ENCODE measurements at places on chromosomes 3 and 15.

DNA sequence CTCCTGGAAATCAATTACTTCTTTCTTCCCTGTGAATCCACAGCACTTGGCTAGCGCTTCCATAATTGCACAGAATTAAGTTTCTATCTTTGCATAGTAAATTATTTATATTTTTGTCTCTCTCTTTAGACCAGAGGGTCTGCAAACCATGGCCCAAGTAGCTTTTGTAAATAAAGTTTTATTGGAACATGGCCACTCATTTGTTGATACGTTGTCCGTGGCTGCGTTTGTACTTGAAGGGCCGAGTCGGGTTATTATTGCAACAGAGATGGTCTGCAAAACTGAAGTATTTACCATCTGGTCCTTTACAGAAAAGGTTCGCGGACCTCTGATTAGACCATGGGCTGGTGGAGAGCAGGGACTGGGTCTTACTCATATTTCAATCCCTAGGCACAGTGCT, 102.5 kb downstream of the RPLP1 start:
- DNase-seq: no peak

DNA sequence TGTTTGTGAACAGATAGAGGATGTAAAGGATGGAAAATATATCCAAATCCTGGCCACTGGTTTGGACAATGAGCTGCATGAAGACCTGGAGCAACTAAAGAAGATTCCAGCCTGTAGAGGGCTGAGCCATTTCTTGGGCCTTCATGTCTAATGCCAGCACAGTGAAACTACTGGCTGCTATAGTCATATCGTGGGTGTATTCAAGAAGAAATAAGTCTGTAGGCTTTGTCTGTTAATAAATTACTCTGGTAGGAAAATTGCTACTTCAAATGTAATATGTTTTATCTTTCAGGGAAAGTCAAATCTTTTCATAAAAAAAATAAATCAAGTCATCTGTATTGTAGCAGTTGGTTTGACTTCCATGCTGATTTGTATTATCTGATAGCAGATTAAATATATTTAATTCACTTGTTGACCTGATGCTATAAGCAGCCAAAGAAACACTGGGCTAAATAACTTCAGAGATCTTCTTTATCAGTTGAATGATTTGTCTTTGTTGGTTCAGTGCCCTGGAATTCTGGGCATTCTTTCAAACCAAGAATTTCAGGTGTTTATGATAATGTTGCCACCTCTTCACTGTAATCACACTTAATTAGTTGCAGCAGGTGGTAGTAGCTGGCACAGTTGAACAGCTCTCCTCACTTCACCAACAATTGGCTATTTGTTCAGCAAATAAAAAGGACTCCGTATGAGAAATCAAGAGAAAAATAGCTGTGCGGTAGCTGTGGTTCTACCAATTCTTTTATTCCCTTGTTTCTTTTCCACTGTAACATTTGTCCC, 1109.5 kb downstream of the NSUN3 start:
- no peak for DNase-seq

GRCh38 chr15:47384341-47384740, 333.0 kb upstream of the SEMA6D start:
- DNase-seq: no peak

- DNase-seq: no peak
Observed at GRCh38 chr3:20194793-20195460, 8.9 kb upstream of the SGO1 start.

- DNase-seq: no peak
Observed at GRCh38 chr3:71511446-71511845, 72.1 kb downstream of the FOXP1 start.

- DNase-seq: no peak
Observed at GRCh38 chr3:9231006-9231405, 18.4 kb downstream of the SRGAP3 start.

DNA sequence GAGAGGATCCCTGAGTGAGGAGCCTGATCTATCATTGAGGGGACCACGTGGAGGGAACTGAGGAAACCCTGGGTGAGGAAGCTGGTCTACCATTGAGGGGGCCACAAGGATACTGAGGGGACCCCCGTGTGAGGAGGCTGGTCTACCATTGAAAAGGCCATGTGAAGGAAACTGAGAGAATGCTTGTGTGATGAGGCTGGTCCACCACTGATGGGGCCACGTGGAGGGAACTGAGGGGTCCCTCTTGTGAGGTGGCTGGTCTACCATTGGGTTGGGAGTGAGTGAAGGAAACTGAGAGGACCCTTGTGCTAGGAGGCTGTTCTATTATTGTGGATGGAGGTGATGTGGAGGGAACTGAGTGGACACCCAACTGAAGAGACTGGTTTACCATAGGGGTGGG, 161.3 kb downstream of the FBLN2 start:
- DNase-seq: no peak

DNA sequence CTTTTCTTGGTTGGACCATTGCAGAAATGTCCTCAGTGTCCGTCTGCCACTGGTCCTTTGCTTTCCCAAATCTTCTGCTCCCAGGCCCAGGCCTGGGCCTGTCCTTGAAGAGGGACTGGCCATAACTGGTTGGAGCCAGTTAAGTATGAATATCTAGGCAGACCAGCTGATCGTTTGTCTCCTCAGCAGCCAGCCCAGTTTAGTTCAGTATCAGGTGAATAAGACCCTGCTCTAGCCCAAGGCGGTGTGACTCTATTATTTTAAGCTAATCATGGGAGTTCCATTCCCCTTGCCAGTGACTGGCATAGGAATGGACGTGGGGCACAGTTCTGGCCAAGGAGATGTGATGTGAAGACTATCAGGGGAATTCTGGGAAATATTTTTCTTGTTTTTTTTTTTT, 73.9 kb upstream of the RASGRF1 start:
- DNase-seq: no peak

DNA sequence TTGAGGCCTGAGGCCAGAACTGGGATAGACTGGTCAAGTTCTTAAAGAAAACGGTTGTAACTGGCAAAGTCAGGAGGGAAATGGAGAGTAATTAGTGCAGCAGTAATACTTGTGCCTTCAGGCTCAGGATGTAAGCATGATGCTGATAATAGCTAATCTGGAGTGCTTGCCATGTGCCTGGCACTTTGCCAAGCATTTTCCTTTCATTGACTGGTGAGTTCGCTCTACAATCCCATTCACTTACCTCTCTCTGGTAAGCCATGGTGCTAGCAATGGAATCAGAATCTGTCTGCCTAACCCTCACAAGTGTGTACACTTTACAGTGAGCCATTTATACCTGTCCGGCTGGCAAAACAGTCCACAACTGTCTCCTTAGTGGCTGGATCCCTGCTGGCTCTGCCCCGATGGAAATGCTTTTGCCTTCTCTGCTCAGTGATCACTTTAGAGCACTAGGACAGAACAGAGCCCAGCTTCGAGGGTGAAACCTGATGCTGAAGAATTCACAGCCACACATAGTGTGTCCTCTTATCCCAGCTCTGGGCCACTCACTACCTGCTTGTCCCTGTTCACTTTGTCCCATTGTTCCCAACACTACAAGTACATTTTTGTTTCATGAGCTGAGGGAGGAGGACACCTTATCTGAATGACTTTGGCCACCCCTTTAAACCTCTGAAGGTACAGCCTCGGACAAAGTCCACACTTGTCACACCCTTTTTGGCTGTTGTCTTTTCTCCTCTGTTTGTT, 10.3 kb downstream of the CHP1 start:
- no peak for DNase-seq

- no peak for DNase-seq
Observed at GRCh38 chr15:90058308-90058707, 44.0 kb downstream of the IDH2 start.

DNA sequence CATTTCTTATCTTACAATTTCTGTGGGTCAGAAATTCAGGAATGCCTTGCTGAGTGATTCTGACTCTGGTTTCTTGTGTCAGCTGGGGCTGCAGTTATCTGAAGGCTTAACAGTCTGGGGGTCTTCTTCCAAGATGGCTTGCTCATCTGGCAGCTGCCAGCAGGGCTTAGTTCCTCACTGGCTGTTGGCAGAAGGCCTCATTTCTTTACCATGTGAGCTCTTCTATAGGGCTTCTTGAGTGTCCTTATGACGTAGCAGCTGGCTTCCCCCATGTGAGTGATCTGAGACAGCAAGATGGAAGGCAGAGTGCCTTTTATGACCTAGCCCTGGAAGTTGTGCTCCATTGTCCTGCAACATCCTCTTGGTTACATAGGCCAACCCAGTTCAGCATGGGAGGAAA, 82.0 kb upstream of the PDZRN3 start:
- DNase-seq: no peak

DNA sequence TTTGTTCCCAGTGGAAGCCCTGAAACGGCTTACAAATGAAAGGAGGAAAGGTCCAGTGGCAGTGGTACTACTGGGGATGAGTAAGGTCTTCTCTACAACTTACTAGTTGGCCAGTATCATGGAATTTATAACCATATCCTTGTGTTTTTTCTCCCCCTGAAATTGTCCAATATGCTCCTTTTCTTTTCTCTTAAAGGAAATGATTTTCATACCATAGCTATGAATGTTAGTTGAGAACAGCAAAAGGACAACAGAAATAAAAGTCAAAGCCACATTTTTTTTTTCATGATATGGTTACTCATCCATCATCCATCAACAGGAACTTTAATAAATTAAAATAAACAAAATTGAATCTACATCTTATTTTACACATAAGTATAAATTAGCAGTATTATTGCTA, 450.4 kb downstream of the MFSD1 start:
- DNase-seq: no peak

- no peak for DNase-seq
Observed at GRCh38 chr15:89654301-89654761, 936 bp downstream of the KIF7 start.

GRCh38 chr3:134374105-134374790, at the start of gene AMOTL2:
TSS of gene AMOTL2 (minus strand) at chr3:134374447. CDS start at chr3:134371433, 3,014 bp downstream.
- DNase-seq: no peak

GRCh38 chr3:194989241-194989640, 281.7 kb downstream of the XXYLT1 start:
- no peak for DNase-seq

DNA sequence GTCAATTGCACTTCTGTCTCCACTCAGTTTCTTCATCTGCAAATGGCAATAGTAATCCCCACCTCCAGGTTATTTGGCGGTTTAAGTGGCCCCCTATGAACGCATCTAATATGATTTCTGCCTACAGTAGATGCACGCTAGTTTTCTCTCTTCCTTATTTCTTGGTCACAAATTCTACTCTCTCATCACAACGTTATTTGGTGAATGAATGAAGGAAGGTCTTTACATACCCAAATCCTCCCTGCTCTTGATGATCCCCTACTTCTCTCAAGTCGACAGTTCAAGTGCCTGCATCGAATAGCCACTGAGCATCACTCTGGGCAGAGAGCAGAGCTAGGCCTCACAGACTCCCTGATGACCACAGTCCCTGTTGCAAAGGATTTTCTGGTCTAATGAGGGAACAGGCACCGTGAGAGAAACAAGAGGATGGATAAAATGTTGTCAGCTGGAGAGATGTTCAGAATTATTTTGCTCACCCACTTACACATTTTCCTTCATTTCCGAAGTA, 181.2 kb upstream of the SMAD3 start:
- no peak for DNase-seq

DNA sequence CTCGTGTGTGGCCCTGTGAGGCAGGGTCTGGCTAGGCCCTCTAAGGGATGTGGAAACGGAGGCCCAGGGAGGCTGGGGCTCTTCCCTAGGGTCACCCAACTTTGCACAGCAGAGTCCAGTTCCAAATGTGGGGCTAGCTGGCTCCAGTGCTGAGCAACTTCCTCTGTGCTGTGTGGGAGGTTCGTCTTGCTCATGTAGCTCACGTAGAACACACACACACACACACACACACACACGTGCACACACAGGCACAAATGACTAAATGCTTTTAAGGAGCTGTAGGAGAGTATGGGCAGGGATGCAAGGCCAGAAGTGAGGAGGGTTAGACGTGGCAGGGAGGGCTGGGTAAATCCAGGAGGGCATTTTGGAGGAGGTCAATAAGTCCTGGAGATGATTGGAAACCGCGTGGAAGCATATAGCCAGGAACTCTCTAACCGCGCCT, 213.8 kb downstream of the RPLP1 start:
- no peak for DNase-seq

DNA sequence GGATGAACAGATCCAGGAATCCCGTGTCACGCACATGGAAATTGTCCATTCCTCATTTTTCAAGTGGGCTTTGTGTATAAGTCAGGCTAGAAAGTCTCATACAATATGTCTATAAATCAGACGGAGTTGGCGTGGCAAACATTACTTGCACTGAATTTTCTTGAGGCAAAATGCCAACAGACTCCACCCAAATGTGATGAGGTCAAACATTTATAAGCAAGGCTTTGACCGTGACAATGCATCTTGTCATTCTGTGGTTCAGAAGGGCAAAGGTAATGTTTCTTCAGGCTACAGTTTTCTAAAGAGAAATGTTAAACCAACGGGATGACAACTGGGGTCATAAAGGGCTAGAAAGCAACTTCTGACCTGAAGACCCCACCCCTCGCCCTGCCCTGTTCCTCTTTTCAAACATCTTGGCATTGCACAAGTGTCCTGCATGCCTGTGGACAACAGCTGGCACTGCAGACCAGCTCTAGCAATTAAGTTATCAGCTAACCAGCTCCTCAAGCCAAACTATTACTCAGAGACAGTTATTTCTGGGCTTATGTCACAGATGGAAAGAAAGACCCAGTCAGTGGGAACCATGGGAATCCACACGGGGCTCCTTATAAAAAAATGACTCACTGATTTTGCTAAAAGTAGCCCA, 36.5 kb upstream of the SPTBN5 start:
- no peak for DNase-seq

- DNase-seq: no peak
Observed at GRCh38 chr15:75902129-75902557, 1.5 kb upstream of the FBXO22 start.

DNA sequence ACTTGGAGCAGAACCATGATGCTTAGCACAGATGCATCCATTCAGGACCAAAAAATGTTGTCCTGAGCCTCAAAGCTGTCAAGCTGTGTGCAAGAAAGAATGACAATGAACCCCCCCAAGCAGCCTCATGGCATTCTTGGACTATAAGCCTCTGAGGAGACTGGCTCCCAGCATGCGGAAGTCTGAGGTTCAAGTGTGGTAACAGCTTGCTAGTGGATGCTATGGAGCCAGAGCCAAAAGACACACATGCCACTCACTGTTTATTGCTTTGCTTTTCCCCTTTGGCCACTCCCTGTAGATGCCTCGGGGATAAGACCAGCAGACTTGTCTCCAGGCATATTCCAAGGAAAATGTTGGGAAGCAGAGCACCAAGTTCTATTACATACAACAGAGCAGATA, 38.2 kb upstream of the SNRK start:
- DNase-seq: no peak

DNA sequence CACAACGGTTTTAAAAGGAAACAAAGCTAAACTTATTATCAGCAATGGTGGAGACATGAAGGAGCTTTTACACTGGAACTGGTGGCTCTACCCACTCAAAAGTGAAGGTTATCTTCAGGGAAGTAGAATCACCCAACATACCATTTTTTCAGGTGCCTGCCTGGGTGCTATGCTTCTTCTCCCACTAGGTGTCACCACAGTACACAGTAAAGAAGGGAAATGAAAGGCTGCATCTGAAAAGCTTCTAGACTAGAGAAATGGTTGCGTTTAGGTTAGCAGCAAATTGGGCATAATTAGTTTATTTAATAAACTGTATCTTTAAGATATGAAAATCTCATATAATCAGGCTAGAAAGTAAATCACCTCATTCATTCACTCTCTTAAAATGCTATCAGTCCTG, 47.0 kb upstream of the SELENOK start:
- DNase-seq: no peak
